ENCODE measurements at places on chromosomes 16 and 17. TPM values are rescaled to one million over a fixed set of nuclear protein-coding genes. Genes with fewer than 3 reads are reported as not detected.

MAPT gene
- polyA plus RNA-seq: 0.17 TPM

MYH11 gene
- 1.9 TPM for polyA plus RNA-seq

KCNJ18 gene
- polyA plus RNA-seq: not detected

CES3 gene
- 0.01 TPM for polyA plus RNA-seq

KRTAP4-1 gene
- polyA plus RNA-seq: not detected

WFIKKN1 gene
- polyA plus RNA-seq: not detected

TNK1 gene
- 0.15 TPM for polyA plus RNA-seq

RDM1 gene
- polyA plus RNA-seq: 0.48 TPM

HOXB4 gene
- 3.4 TPM for polyA plus RNA-seq

KIF1C gene
- 70.5 TPM for polyA plus RNA-seq

GLP2R gene
- not detected for polyA plus RNA-seq

POLR3K gene
- 12.9 TPM for polyA plus RNA-seq

BRIP1 gene
- polyA plus RNA-seq: 6.6 TPM

BIRC5 gene
- polyA plus RNA-seq: 11.1 TPM

KRTAP1-1 gene
- polyA plus RNA-seq: 0.64 TPM

HOXB8 gene
- polyA plus RNA-seq: 1.4 TPM

MVD gene
- 35.9 TPM for polyA plus RNA-seq

TBC1D3E gene
- not detected for polyA plus RNA-seq

MILR1 gene
- polyA plus RNA-seq: 11.6 TPM

NR1D1 gene
- 3.3 TPM for polyA plus RNA-seq

GPR179 gene
- not detected for polyA plus RNA-seq

RGS11 gene
- 1.1 TPM for polyA plus RNA-seq

FLYWCH1 gene
- polyA plus RNA-seq: 12.0 TPM

FGF11 gene
- polyA plus RNA-seq: 0.43 TPM

NLRC5 gene
- 18.8 TPM for polyA plus RNA-seq

HBA1 gene
- 0.77 TPM for polyA plus RNA-seq

CNTD1 gene
- polyA plus RNA-seq: not detected

KRT9 gene
- polyA plus RNA-seq: not detected

TLCD3B gene
- polyA plus RNA-seq: not detected

NPIPB13 gene
- polyA plus RNA-seq: 0.62 TPM

ARHGAP27 gene
- 0.57 TPM for polyA plus RNA-seq

KRTAP9-8 gene
- not detected for polyA plus RNA-seq

CCDC200 gene
- not detected for polyA plus RNA-seq

TGFB1I1 gene
- polyA plus RNA-seq: 68.4 TPM

PRAC1 gene
- not detected for polyA plus RNA-seq

KAT2A gene
- 9.1 TPM for polyA plus RNA-seq

SLC2A4 gene
- 0.09 TPM for polyA plus RNA-seq

UMOD gene
- not detected for polyA plus RNA-seq

CA10 gene
- polyA plus RNA-seq: not detected

TMEM100 gene
- 2.2 TPM for polyA plus RNA-seq

SMIM22 gene
- not detected for polyA plus RNA-seq

ZNF423 gene
- polyA plus RNA-seq: 0.24 TPM

GDE1 gene
- 68.8 TPM for polyA plus RNA-seq

PSMC3IP gene
- polyA plus RNA-seq: 8.0 TPM

TP53TG3B gene
- polyA plus RNA-seq: not detected

SLC6A2 gene
- not detected for polyA plus RNA-seq

TOP3A gene
- polyA plus RNA-seq: 17.5 TPM

CEP131 gene
- polyA plus RNA-seq: 2.0 TPM

GRB7 gene
- 0.07 TPM for polyA plus RNA-seq

Measured in fibroblast of lung (primary cell).